ENCODE measurements at places on chromosomes 6 and 20. TPM values are rescaled to one million over a fixed set of nuclear protein-coding genes. Genes with fewer than 3 reads are reported as not detected.
A peak's percentile ranks its signal among the peaks of the same experiment; 100 is the strongest.

PNPLA1 gene
- not detected for total RNA-seq

APOM gene
- 2.4 TPM for total RNA-seq

TOP1 gene
- total RNA-seq = 25.3 TPM

TRIM10 gene
- not detected for total RNA-seq

EIF2S2 gene
- total RNA-seq = 41.1 TPM

IGF2R gene
- total RNA-seq = 68.4 TPM

CST5 gene
- total RNA-seq = not detected

ORC3 gene
- total RNA-seq = 18.7 TPM

GRCh38 chr20:49517805-49518100, 35.3 kb upstream of the KCNB1 start:
- DNase-seq = no peak

- DNase-seq = no peak
Measured at GRCh38 chr6:127415096-127415495, 44.1 kb downstream of the KIAA0408 start.

GRCh38 chr6:101391772-101392585, 1.5 kb upstream of the GRIK2 start:
- DNase-seq = no peak

GRCh38 chr6:46014046-46014445, 1.6 kb downstream of the CLIC5 start:
- no peak for DNase-seq

DNA sequence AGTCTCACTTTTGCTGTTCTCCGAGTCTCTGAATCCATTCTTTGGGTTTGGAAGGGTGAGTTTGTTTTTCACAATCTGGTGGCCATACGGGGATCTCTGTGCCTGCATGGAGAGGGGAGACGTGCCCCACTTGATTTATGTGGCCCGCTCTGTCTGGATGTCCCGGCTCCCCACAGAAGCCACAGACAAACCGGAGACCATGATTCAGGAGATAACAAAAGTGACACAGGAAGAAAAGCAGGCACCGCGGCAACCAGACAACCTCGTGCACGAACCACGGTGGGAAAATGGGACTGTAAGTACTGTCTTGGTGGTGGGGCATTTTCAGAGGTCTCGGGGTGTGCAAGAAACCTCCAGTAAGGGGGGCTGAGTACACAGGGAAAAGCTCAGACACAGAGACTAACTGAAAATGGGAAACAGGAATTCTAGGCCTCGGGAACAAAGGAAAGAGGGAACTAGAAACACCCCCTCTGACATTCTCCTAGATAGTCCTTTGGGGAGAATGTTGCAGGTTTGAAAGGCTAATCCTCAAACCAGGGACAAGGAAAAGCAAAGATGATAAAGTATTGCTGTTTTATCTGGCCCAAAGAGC, 22.1 kb upstream of the ZNF318 start:
- DNase-seq = no peak

GRCh38 chr20:31860390-31861134, 9.8 kb downstream of the DUSP15 start:
- peak; percentile 29 for DNase-seq

GRCh38 chr6:148704400-148705246, 42.2 kb upstream of the UST start:
- DNase-seq = no peak

DNA sequence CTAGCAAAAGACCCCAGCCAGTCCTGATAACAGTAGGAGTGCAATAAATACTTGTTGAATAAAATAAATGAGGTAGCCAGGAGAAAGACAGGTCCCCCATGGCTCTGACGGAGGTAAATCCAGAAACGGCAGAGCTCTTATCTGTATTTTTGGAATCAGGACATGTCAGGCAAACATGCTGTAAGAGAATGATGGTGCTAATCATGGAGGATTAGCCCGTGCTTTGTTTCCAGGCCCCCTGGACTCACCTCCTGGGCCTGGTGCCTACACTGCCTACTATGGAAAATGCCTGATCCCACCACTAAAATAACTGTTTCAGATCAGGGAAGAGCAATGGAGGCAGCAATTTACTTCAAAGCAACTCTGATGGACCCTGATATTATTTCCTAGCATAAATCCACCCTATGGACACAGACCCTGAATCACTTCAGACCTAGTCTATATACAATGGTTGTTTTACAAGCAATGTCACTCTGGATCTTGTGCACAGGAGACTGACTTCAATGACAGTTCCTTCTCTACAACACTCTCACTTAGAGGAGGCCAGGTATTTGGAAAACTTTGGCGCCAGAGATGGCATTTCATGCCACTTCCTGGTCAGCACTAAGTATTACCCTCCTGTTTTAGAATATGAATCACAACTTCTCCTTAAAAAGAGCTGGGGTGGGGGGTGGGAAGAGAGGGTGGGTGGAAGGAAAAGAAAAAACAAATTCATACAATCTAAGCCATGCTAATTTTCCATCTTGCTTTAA, 6.4 kb downstream of the MRPL14 start:
- no peak for DNase-seq

GRCh38 chr6:119269266-119270103, 80.1 kb downstream of the MAN1A1 start:
- no peak for DNase-seq

DNA sequence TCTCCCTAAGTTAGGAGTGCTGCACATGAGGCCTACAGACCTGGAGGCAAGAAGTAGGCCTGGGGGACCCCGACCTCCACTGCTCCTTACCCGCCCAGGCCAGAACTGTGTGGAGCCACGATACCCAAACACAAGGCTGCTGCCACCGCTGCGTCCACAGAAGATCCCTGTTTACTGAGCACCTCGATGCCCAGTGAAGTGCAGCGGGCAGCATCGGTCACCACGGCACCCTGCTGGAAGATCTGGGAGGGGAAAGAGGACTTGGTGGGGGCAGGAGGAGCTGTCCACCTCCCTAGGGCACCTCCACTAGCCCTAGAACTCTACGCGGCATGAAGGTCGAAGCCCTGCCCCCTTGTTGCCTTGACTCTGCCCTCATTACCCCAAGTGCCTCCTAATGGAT, 9.9 kb downstream of the GGT7 start:
- DNase-seq = no peak

GRCh38 chr20:10523443-10523842, 88.3 kb downstream of the SLX4IP start:
- no peak for DNase-seq

- no peak for DNase-seq
Measured at GRCh38 chr6:117540670-117541069, 58.2 kb downstream of the DCBLD1 start.

DNA sequence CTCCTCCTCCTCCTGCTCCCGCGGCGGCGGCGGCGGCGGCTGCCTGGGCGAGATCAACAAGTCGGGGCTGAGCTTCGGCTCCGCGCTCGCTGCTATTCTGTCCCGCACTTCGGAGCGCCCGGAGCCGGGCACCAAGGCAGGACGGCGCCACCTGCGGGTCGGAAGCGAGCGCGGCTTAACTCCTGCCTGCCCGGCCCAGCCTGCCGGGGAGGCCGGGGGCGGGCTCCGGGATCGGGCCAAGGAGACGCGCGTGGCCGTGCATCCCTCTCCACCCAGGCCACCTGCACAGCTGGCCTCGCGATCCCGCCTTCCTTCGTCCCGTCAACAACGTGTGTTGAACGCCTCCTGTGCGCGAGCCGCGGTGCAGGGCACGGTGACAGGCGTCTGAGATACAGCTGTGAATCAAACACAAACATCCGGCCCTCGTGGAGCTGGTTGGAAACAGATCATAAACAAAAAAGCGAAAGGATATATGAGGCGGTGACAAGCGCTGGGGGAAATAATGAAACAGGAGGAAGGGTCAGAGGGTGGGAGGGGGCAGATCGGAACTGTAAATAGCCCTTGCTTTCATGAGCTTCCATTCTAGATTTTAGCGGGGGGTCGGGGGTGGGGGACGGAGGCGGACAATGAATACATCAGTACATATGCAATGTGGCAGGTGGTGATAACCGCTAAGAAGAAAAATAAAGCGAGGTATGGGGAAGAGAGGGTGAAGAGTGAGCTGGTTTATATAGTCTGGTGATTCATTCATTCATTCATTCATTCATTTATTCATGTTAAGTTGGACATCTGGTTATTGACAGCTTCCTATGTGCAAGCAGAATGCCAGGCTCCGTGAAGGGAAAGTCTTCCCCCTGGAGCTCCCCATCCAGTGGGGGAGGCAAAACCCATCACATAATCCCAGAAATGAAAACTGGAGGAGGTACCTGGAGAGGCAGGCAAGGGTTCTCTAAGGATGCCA, 2.0 kb upstream of the KCNB1 start:
- DNase-seq = peak; percentile 89

DNA sequence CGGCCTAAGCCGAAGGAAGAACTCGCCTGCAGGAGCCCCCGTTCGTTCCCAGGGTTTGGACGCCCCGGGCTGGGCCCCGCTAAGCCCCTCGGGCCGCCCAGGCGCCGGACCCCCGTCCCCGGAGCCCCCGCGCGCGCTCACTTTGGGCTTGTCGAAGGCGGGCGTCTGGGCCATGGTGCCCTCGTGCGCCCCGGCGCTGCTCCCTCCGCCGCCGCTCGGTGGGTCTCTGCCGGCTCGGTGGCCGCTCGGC, 140 bp downstream of the ADA start:
- no peak for DNase-seq

DNA sequence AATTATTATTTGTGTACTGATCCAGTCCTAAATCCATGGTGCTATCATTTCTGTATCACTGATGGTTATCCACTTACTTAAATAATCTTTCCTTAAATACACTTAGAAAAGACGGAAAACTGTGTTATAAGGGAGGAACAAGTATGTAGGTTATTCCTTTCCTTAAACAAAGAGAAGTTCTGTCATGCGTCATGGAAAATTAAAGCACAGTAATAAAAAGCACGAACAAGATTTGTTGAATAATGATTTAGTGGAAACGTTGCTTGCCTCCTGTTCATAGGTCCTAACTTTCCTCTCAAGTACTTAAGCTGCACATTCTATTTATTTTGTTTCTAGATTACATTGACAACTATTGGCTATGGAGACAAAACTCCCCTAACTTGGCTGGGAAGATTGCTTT, 120.4 kb downstream of the KHDC1L start:
- DNase-seq = no peak

DNA sequence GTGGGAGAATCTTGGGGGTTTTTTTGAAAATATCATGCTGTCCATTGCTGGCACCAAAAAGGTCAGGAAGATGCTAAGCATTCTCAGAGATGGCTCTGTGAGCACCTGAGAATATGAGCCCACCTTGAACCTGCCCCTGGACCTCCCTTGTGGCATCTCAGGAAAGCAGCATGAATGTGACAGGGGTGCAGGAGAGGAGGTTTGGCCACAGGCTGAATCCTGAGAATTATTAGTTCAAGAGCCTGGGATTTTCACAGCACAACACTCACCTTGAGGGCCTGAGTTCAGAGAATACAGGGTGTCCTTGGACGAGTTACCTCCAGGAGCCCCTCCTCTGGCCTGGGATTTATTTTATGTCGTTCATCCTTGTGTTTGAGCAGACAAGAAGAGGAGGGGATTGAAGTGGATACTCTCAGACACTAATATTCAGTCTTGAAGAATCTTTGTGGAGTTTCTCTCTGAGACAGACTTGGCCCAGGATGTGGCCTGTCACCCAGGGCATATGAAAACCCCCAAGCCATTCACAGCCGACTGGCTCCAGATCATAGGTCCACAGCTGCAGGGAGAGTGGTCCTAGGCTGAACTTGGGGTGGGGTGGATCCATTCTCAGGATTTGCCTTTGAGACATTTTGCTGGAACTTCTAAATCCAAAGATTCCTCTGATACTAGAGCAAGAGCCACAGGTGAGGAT, 390.8 kb downstream of the RNGTT start:
- DNase-seq = no peak

GRCh38 chr6:166569206-166569605, 17.3 kb downstream of the RAMACL start:
- DNase-seq = no peak

GRCh38 chr6:56314683-56315523, 67.5 kb upstream of the COL21A1 start:
- no peak for DNase-seq

DNA sequence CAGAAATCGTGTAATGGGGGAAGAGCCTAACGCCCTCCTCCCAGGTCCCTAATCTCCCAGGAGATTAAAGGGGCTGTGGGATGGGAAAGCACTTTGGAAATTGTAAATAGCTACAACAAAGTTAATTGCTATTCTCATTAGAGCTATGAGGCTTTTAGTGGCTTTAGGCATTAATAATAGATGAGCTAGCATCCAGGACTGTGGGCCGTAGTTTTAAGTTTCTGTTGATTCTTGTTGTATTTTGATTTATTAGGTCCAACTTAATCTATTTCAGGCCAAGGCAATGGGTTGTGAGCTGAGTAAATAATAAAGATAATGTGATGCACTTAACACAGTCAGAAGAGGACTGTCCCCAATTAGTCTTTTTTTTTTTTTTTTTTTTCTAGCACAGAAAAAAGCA, 67.7 kb downstream of the ANKRD6 start:
- no peak for DNase-seq

- DNase-seq = no peak
Measured at GRCh38 chr6:167094436-167094819, 28.5 kb upstream of the CCR6 start.

- no peak for DNase-seq
Measured at GRCh38 chr20:10547276-10548114, 112.4 kb downstream of the SLX4IP start.

DNA sequence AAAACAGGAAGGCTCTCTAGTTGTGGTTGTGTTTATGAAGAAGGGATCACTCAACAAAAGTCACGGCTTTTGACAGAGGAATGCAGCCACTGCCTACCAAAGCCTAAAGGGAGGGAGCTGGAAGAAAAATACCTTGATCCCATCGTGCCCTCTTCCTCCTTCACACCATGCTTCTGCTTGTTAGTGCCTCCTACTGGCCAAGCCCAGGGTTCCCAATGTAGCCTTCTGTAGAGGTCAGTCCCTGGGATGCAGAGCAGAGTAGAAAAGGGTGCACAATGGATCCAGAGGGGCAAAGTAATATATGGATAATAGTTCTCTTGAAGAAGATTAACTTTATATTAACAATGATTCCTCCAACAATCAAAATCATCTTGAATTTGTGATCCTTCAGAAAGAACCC, 293.5 kb upstream of the FERMT1 start:
- DNase-seq = no peak

- DNase-seq = no peak
Measured at GRCh38 chr20:59181936-59182335, 18.3 kb downstream of the ZNF831 start.

- DNase-seq = no peak
Measured at GRCh38 chr6:17448165-17448564, 54.8 kb downstream of the CAP2 start.

DNA sequence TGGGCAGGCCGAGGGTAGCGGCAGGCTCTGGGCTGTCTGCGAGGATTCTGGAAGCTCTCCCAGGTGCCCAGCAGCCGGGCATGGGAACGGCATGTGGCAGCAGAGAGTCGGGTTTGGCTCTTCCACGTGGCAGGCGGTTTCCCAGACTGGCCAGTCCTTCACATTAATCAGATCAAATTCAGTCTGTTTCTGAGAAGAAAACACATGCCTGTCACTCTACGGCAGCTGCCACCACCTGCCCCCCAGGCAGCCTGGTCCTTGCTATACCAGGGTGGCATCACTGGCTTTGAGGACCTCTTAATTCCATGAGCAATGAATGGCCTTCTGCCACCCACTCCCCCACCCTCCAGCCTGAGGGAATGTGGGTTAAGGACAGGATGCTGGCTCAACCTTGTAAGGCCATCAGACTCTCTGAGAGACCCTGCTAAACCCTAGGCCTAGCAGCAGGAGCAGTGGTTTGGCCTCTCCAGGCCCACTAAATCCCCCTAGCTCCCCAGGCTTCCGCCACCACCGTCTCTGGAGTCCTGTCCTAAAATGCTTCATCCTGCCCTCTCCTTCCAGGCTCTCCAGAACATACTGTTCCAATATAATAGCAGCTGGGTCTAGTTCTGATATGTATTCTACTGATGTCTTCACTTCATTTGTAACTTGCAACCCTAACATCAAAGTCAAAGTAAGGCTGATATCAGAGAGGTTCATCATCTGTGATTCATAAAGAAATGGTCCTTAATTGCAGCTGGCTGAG, 47.8 kb downstream of the PLCG1 start:
- DNase-seq = no peak
